ENCODE measurements at places on chromosomes 1 and 21. TPM values are rescaled to one million over a fixed set of nuclear protein-coding genes. Genes with fewer than 3 reads are reported as not detected.

The CD1D gene
- total RNA-seq: 0.43 TPM

The CHD5 gene
- total RNA-seq: 0.28 TPM

GRCh38 chr1:1959840-1960479 lies 40.9 kb upstream of the TMEM52 start:
- no peaks in the 10 kb centered on the region for H3K27me3 ChIP-seq
- H3K4me1 ChIP-seq: peaks cover 1% of the 10 kb centered on the region

DNA sequence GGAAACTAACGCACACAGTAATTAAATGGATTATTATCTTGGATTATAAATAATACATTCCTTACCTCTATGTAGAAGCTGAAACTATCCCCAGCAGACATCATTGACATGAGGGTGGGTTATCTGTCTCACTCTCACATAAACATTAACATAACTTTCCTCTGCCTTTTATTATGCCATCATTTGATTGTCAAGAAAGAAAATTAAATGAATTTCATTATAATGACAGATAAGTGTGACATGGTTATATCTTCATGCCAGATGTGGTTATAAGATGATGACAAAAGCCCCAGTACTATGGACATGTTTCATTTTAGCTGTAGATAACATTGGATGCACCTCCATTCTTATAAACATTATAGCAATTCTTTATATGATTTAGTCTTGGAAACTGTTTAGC lies 476.5 kb downstream of the KCNT2 start:
- H3K4me1 ChIP-seq: no peaks in the 10 kb centered on the region
- no peak overlapping the region for H3K4me3 ChIP-seq
- no peaks in the 10 kb centered on the region for H3K36me3 ChIP-seq
- DNase-seq: no peak

DNA sequence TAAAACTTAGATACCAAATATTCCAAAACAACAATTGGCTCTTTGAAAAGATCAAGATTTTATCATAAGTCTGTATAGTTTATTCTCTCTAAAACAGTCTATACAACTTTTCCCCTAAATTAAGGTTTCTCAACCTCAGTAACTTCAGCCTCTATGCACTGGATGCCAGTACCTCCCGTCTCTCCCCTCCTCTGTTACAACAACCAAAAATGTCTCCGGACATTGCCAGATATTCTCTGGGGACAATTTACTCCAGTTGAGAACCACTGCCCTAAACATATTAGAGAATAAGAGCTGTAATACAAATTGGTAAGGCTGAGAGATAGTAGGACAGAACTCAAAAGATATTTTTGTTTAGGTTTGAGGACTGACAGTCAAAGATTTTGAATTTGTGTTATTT lies 71.6 kb downstream of the TMEM200B start:
- peaks cover 2% of the 10 kb centered on the region for H3K4me1 ChIP-seq
- no peaks in the 10 kb centered on the region for H3K36me3 ChIP-seq

DNA sequence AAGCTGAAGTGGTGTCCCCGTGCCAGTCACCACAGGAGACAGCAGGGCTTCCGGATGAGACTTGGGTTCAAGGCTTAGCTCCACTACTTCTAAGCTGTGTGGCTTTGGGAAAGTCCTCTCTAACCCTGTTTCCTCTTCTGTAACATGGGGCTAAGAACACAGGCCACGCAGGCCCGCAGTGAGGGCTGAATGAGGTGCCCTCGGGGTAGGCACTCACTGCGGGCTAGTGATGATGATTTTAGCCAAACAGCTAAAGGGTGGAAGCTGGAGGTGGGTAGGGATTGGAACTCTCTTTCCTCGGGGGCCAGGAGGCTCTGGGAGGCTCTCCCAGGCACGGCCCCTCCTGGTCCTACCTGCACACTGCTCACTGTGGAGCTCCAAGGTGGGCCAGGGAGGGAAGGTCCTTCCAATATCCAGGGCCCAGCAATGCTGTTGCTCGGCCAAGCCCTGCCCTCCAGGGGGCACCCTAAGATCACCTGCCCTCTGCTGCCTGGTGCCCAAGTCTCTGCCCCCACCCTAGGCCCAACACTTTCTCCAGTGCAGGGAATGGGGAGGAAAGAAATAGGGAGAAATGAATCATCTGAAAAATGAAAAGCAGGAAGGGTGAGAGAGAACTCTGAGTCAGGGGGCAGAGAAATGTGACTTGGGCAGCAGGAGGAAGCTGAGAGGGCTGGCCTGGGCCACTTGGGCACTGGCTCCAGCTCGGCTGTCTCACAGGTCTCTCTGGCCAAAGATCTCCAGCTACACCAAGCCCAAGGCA lies 19.2 kb upstream of the EVA1B start:
- no peaks in the 10 kb centered on the region for H3K27me3 ChIP-seq
- H3K4me1 ChIP-seq: no peaks in the 10 kb centered on the region
- peak; percentile 62 for DNase-seq
- peak overlapping the region; percentile 13 for H3K27ac ChIP-seq

All from ovary (tissue), 10 donors.